ENCODE measurements at places on chromosomes 13 and 19.

- DNase-seq: no peak
These were observed 44.7 kb upstream of the ZNF429 start for GRCh38 chr19:21460686-21461085.

DNA sequence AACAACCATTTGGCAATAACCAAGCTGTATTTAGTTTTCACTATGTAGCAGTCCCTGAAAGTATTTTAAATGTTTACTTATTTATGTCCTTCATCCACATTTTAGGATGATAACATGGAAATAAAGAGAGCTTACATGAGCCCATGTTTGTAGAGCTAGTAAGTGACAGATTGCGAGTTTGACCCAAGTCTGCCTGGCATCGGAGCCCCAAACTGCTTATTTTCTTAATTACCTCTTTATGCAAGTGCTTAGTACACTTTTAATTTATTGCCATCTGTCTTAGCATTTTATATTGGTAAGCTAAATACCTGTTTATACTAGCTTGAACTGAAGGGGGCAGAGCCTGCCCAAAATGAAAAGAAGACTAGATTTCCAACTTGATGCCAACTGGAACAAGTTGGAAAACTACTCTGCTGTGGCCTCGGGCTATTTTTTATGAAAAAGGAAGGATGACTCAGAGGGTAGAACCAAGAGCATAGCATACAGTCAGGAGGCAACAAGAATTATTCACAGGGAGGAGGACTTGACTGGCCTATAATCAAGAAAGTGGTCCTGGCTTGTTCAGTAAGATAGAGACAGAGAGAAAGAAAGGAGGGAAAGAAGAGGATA, 150.2 kb downstream of the NDFIP2 start:
- peak; percentile 11 for DNase-seq

GRCh38 chr19:29308977-29309590, 96.1 kb upstream of the UQCRFS1 start:
- DNase-seq: peak; percentile 19

DNA sequence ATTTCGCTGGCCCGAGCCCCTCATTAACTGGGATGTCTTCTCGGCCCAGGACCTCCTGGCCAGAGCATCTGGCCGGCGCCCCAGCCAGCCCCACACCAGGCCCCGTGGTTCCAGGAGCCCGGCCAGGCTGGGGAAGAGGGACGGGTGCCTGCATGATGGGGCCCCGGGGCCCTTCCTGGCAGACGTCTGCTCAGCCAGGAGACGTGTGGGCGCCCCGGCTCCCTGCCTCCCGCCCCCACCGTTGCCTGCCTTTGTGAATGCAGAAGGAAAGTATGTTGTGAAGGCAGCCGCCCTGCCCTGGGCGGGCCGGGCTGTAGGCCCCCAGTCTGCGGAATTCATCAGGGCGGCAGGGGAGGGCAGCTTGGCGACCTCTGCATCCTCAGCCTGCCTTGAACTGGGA, 4.4 kb upstream of the COMP start:
- DNase-seq: no peak

- DNase-seq: no peak
These were observed 83.8 kb downstream of the CRYL1 start for GRCh38 chr13:20441879-20442278.

DNA sequence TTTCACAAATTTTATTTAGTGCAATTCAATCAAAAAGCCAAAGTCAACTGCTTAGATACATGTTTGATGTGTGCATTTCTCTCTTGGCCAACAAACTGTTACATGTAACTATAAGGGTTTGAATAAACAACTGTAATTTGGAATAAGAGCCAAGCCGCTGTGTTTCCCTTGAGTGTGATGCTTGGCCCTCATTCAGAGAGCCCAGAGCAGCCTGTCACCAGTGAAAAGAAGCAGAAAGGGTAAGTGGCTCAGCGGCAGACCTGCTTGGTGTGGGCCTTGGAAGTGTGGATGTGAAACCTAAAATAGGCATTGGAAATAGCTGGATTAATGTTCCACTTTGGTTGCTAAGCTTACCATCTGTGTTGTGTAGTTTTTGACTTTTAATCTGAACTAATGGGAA, 924.6 kb downstream of the OLFM4 start:
- DNase-seq: no peak

DNA sequence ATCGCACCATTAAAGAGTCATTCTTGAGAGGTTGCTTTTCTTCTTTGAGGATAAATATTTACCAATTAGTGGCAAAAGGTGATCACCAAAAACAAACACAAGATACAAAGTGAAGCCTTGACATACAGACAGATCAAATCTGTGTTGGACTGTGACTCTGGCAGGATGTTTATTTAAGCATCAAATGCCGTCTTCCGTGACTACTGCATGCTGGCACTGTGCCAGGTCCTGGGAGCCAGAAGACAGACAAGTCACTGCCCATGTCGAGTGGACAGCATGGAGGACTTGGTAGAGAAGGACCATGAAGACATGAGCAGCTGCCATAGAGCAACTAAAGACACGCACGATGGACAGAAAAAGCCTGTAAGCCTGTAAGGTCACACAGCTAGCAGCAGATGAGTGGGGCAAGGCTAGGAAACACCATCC, 92.8 kb upstream of the FARP1 start:
- no peak for DNase-seq

DNA sequence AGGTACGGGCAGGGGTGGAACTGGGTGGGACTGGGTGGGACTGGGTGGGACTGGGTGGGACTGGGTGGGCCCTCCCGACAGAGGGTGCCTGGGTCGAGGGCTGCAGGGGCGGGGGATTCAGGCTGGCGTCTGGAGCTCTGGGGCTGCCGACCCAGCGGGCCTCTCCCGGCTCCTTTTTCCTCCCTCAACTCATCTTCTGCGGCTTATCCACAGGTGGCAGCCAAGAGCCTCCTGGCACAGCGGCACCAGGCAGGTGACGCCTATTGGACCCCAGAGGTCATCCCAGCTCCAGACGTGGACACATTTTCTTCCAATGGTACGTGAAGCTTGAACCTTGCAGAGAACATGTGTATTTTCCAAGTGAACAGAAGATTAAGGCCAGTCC, 533 bp downstream of the ZNF544 start:
- peak; percentile 45 for DNase-seq

GRCh38 chr13:63948045-63948444, 2532.4 kb upstream of the PCDH20 start:
- DNase-seq: no peak

DNA sequence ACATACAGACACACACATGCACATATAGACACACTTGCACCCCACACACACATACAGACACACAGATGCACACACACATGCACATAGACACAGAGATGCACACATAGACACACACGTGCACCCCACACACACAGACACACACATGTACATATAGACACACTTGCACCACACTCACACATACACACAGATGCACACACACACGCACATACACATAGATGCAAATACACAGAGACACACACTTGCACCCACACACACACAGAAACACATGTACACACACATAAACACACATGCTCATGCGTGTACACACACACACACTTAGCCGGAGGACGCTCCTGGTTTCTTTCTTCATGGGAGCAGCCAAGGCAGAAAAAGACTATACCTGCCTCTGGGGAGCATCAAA, 10.0 kb downstream of the COL4A2 start:
- DNase-seq: no peak

GRCh38 chr13:88526186-88526852, 855.1 kb downstream of the SLITRK5 start:
- no peak for DNase-seq

DNA sequence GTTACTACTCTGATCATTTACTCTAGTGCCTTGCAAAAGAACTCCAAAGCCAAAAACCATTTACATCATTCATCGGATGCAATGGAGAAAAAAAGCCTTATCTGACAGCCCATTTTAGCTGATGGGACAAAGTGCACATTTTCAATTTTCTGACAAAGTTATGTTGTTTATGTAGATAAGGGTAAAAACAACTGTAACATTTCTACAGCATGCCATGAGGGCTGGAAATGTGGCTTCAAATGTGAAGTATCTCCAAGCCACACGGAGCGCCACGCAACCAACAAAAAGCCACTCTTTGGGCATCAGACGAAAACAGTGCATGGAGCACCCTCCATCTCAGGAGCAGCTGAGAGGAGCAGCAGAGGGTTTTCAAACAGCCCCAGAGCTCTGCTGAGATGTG, 364.6 kb upstream of the ZNF507 start:
- no peak for DNase-seq

DNA sequence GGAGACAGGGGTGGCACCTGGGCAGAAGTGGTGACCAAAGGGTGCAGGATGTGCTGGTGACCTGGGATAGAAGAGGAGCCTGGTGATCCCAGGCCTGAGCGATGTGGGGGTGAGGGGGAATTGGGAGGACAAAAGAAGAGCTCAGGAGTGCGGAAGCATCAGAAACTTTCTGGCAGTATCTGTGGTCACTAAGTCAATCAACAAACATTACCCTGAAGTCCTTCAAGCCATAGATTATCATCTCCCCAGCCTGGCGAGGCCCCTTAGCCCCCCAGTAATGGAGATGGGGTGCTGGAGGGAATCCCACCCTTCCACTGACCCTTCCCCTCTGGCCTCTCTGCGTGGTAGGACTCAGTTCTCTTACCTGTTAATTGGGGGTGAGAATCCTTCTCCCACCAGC, 10.5 kb downstream of the MEF2B start:
- no peak for DNase-seq

DNA sequence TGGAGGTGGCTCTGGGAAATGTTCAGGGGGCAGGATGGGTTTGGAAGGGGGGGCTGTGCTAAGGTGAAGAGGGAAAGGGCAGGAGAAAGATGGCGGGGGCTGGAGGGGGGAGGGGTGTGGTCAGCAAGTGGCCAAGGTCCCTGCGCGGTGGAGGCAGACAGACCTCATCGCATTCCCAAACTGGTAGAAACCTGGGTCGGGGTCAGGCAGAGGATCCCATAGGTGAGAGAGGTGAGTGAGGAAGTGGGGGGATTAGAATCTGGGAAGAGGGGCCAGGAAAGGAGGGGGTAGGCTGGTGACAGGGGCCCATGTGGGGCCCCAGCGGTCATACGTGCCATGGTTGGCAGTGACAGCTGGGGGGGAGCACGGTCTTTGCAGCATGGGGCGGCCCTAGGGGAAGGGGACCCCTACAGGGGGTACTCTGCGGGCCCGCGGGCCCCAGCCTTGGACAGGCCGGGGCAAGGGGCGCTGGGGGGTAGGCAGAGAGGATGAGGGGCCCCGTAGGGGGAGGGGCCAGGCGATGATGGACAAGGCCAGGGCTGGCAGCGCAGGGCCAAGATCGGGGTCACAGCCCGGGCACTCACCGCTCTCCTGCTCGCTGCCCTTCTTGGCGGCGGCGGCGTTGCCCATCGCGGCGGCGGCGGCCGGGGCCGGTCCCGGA, 514 bp downstream of the PRKACA start:
- no peak for DNase-seq

- DNase-seq: no peak
These were observed 692.8 kb upstream of the SGCG start for GRCh38 chr13:22487932-22488331.

DNA sequence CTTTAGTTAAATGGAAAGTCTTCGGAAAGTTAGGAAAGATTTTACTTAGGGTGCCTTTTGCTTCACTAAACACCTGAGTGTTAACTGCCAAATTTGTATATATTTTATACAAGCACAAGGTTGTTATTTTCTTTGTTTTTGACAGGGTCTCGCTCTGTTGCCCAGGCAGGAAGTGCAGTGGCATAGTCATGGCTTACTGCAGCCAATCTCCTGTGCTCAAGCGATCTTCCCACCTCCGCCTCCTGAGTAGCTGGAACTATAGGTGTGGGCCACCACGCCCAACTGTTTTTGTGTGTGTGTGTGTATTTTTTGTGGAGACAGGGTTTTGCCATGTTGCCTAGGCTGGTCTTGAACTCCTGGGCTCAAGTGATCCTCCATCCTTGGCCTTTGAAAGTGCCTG, 16.2 kb downstream of the KCTD4 start:
- DNase-seq: no peak

- no peak for DNase-seq
These were observed 3.4 kb downstream of the NUMBL start for GRCh38 chr19:40686882-40687524.

- peak; percentile 15 for DNase-seq
These were observed 270.4 kb downstream of the DCT start for GRCh38 chr13:94209117-94209516.

DNA sequence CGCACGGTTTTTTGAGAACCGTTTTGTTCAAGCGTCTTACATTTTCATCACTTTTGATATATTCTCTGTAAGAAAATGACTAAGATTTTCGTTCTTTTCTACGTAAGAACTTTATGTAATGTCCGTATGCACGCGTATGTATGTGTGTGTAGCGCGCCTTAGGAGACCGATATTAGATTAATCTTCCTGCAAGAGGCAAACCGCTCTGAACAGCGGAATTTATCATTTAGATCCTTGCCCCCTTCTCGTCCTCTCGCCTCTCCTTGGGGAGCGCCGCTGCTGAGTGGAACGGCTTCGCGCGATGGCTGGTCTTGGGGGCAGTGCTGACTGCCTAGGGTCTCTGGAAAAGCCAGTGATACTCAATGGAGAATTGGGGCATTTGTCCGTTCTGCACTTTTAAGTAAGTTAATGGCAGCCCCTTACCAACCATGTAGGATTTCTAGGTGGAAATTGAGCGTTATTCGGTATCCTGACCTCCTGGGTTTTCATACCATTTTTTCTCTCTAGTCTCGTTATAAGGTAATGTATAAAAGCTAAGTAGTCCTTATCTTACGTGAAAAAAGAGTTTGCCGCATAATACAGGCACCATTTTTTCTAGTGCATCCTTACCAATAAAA, 4.7 kb downstream of the MAB21L1 start:
- DNase-seq: no peak

GRCh38 chr13:51856027-51856736, 5.6 kb upstream of the CCDC70 start:
- DNase-seq: no peak

DNA sequence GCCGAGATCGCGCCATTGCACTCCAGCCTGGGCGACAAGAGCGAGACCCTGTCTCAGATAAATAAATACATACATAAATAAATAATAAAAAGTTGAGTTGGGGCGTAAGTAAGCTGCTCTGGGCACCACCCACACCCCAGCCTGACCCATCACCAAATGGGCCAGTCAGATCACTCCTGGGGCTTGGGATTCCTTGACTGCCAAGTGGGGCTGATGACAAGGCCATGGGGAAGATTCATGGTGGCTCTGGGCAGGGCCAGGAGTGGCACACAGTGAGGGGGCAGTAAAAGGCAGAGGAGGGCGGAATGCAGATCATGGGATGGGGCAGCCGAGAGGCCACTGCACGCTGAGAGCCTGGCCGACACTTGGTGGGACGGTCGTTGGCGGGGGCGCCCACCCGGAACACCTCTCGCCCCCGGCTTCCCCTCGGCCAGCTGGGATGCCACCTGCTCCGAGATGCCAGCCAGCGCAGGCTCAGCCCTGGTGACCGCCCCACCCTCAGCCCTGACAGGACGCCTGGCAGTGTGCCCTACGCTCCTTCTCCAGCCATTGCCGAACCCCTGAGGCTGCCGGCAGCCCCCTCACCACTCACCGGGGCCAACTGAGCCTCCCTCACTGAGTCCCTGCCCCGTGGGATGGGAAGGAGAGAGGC, 10.9 kb downstream of the ZNF653 start:
- DNase-seq: no peak

DNA sequence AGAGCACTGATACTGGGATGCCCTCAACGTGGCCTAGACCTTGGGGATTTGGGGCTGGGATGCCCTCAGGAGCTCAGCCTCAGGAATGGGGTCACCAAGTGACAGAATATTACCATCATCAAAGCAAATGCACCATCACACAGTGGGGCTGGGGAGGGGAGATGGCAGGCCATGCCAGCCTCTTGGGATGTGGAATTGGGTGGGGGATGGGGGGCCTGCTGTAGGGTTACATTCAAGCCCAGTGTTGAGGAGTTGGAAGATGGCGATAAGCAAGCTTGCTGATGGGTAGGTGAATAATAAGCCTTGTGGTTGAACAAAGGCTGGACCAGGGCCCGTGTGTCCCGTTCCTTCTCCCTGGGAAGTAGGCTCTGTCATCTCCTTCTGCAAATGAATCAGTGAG, 69.1 kb upstream of the GPR12 start:
- DNase-seq: no peak
